ENCODE measurements at places on chromosomes 3 and 15.

DNA sequence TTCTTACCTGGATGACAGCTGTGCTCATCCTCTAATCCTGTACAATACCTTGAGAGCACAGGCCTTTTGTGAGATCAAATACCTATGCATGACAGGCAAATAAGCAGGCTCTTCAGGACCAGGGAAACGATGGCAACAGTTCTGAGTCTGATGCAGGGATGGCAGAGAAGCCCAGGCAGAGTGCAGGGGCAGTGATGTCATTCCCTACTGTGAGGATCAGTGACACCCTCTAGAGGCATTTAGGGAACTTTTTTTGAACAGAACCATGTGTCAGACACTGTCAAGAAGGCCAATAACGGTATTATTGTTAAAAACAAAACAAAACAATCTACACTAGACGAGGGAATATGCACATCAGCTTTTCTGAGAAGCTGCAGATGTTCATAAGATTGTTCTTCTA, 314.8 kb upstream of the CTDSPL start:
- no peak for DNase-seq

DNA sequence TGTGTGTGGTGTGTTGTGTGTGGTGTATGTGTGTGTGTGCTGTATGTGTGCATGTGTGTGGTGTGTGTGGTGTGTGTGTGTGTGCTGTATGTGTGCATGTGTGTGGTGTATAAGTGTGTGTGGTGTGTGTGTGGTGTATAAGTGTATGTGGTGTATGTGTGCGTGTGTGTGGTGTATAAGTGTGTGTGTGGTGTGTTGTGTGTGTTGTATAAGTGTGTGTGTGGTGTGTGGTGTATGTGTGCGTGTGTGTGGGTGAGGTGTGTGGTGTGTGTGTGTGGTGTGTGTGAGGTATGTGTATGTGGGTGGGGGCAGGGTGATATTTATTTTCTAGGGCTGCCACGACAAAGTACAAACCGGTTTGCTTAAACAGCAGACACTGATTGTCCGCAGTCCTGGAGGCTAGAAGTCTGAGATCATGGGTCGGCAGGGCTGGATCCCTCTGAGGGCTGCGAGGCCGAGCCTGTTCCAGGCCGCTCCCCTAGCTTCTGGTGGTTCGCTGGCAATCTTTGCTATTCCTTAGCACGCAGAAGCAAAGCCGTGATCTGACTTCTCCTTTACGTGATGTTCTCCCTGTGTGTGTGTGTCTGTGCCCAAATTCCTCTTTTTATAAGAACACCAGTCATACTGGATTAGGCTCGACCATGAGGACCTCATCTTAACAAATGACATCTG, 160.2 kb downstream of the XXYLT1 start:
- no peak for DNase-seq

DNA sequence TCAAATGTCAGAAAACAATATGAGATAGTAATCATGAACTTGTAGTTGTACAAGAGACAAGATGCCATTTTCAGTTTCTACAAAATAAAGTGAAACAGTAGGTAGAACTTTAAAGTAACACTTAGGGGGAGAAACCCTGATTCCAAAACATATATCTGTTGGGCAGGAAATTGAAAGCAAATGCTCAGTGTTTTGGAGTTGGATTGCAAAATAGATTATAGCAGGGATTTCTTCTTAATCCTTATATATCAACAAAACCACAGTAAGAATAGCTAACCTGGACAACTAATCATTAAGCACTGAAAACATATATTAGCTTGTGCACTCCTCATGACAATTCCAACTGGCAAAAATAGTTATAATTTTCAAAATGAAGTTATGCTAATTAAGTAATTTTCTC, 46.9 kb downstream of the COMMD2 start:
- DNase-seq, result no peak

- no peak for DNase-seq
These were observed 64.1 kb downstream of the CCR1 start for GRCh38 chr3:46143951-46144473.

DNA sequence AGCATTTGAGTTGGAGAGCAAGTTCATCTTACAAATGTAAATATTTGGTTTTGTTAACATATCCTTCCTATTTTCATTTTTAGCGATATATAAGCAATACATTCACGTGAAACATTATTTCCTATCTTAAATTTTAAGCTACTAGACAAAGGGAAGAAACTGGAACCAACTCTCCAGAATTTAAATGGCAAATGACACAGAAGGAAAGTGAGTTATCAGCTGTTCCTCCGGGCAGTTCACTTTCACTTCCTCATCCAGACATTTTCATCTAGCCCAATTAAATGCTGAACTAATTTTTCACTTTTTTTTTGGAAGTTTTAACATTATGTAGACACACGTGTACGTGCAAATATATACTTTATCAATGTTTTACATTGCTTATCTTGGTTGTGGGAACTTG, 58.7 kb downstream of the MORC1 start:
- no peak for DNase-seq

- no peak for DNase-seq
These were observed 89.9 kb upstream of the CHL1 start for GRCh38 chr3:106619-107018.

DNA sequence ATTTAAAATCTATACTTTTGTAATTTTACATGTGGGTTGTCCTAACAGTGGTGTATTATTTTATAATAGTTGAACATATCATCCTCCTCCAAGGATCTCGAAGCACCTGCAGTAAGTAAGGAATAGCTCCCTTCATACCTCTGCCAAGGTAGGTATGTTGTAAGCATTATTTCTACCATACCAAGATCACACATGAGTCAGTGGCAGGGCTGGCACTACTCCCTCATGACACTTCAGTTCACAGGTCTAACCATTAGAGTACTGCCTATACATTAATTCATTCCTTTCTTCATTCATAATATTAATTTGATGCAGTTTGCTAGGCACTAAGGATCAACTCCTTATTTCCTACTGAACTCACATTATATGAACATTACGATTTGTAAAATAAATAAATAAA, 11.9 kb upstream of the LEKR1 start:
- DNase-seq, result no peak

DNA sequence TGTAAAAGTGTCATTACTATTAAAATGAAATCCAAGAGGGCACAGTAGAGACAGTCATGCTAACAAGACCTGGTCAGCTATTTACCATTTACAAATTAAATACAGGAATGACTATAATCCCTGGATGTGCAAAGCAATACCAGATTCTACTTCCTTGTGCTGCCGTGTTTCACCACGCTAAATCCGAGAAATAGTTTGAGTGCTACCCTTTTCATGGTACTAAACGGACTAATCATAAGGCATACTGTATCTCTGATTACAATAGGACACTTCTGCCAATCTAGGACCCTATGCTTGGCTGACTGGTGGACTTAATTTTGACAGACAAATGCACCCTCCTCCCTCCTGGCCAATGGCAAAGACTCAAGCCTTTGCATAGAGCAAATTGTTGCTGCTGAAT, 63.0 kb upstream of the NR2F2 start:
- no peak for DNase-seq

DNA sequence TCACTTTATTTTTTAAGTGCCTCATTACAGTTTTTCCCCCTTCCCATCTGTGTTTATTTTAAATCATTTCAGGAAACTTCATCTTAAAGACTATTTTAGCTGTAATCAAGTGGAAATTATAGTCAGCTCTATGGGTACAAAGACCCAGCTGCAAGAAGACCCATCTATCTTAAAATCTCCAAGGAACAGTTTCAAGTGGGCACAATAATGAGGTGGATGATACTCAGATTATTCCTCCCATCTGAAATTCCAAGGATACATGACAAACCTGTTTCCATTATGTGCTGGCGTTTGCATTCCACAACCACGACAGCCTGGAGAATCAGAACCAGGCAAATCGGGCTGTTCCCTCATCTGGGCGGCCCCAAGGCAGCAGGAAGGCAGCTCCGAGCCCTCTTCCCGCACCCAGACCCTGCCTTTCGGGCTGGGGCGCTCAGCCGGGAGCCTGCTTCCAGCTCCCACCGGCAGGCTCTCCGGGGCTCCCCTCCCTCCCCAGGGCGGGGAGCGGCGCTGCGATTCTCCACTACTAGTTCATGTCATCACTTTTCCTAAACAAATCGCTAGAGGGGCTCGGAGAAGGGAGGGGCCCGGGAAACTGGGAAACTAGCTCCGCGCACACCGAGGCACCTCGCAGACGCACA, at the start of gene MGLL:
Gene MGLL, minus strand, starts transcription at position 475 of the 641 bp plus-strand sequence. Its CDS starts 197 bp downstream, at position 278.
- peak; percentile 62 for DNase-seq

DNA sequence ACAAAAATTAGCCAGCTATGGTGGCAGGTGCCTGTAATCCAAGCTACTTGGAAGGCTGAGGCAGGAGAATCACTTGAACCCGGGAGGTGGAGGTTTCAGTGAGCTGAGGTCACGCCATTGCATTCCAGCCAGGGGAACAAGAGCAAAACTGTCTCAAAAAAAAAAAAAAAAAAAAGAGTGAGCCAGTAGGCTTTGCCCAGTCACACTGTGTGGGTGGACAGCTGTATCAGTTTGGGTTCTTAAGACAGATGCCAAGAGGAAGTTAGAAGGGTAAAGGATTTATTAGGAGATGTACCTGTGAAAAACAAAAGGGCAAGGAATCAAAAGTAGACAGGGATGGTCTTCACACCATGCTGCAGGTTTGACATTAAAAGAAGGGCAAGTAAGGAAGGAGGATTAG, 86.1 kb upstream of the CGNL1 start:
- DNase-seq, result no peak

DNA sequence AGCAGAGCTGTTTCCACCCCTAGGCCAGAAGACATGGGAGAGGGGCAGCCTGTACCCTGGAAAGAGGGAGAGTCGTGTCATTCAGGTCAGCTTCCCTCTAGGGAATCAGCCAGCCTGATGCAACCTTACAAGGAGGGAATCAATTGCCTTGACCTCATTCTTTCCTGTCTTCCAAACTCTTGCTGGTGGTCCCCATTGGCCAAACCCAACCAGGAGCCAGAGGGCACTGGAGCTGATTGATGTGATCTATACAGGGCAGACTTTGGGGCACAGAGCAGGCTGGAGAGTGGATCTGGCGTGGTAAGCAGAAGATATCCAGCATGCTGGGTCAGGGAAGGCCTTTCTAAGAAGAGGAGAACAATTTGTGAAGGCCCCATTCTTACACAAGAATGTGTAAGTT, 19.1 kb upstream of the MAGEF1 start:
- peak; percentile 35 for DNase-seq

DNA sequence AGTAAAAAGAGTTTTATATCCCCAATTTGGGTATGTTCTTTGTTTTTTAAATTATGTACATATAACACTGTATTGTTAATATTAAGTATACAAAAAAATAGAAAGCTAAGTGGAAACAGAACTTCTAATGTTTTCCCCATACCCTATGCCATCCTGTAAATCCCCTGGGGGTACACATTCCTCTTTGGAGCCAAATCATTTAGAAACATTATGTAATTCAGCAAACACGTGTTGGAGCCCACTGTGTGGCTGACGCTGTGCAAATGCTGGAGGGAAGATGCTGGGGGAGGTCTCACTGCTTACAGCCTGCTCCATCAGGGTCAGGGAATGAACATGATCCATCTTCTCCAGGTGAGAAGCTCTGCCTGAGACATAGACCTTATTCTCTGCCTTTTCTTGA, 52.8 kb downstream of the CRTC3 start:
- no peak for DNase-seq

DNA sequence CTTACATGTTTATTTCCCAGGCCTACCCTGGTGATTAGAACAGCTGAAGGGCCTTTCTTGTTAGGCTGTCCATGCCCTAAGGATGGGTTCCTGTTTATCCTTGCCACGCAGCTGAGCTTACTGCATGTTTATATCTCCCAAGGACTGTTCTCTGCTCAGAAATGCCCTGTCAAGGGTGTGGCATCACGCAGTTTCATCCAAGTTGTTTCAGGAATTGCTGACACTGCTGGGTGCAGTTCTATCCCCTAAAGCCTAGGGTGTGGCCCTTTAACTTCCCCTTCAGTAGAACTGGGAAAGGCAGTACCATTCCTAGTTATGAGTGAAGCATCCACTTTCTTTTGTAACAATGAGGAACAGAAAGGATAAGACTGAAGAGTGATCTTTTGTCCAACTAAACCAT, 5.0 kb downstream of the ELL3 start:
- DNase-seq, result no peak

DNA sequence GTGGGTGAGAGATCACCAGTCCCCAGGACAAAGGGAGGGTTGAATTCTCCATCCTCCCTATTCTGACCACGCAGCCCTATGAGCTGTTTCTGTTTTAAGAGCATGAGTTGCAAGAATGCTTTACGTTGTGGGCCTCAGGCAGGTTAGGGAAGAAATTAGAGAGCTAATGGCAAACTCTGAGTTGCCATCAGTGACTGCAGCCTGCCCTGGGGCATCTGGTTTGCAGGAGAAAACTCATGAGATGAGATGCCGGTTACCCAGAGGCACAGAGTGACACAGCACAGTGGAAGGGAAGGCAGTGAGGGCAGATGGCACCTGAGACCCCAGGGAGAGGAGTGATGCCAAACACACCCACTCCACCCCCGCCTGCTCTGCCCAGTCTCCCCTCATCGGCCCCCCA, 265.3 kb downstream of the CD47 start:
- DNase-seq, result no peak

GRCh38 chr3:69687641-69688040, 51.6 kb upstream of the MITF start:
- DNase-seq, result no peak

GRCh38 chr15:60442763-60443162, 36.2 kb downstream of the ICE2 start:
- DNase-seq, result no peak

DNA sequence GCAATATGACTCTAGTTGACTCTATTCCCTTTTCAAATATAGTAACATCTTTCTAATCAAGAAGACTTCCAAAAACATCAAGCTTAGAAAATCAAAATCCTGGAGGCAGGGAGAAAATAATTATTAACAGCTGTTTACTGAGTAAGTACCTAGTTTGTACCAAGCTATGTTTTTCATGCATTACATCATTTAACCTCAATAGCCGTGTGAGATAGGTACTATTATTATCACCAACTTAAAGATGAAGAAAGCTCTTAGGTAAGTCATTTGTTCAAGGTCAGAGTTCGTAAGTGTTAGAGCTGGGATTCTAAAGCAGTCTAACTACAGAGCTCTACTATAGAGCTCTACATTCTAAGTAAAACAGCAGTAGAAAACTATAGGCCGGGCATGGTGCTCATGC, 41.6 kb downstream of the GSK3B start:
- no peak for DNase-seq

DNA sequence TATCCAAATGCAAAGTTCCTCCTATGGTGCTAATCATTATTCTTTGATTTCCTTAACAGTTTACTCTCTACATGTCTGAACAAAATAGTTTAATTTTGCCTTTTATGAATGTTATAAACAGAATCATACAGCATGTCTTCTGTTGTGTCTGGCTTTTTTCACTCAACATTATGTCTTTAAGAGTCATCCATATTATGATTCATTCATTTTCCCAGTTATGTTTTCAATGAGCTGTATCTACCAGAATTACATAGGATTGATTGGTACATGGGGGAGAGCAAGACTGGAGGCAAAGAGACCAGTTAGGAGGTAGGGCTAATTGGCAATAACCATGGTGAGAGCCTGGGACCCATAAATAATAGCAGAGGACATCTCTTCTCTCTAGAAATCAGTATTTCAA, 16.6 kb upstream of the RAP2B start:
- no peak for DNase-seq

- DNase-seq, result no peak
These were observed 163.9 kb downstream of the DCLK3 start for GRCh38 chr3:36600404-36600803.

- DNase-seq, result no peak
These were observed 5.4 kb downstream of the TMEM43 start for GRCh38 chr3:14130230-14130629.

GRCh38 chr15:40111888-40112287, 3.2 kb upstream of the BMF start:
- peak; percentile 85 for DNase-seq

GRCh38 chr3:188442430-188442829, 288.5 kb downstream of the LPP start:
- DNase-seq, result no peak

GRCh38 chr3:132341746-132342145, 24.5 kb downstream of the ACP3 start:
- DNase-seq, result no peak
